ENCODE measurements at places on chromosomes 6 and 20.

- DNase-seq, result no peak
Measured at GRCh38 chr6:37816599-37817375, 2.7 kb upstream of the ZFAND3 start.

DNA sequence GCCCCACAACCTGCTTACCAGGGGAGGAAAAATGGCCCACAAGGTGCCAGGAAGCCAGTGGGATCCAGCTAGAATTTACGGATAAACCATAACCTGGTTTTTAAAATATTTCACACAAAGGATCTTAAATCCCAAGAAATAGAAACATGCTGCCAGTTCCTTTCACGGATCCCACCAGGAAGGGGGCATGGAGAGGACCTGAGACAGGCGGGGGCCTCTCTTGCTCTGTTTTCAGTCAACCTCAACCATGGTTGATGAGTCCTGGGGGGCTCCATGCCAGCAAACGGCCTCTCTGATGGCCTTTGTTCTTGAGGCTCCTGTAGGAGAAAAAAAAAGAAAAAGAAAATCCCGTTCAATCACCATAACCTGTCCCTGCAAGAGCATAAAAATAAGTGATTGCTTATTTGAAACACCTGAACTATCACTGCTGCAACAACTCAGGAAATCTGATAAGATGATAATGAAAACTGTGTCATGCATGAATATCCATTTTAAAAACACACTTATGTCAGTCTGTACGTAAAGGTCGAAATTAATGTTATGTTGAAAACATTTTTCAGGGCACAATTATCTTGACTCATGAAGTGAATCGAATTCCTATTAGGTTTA, 125.8 kb upstream of the CST7 start:
- no peak for DNase-seq

DNA sequence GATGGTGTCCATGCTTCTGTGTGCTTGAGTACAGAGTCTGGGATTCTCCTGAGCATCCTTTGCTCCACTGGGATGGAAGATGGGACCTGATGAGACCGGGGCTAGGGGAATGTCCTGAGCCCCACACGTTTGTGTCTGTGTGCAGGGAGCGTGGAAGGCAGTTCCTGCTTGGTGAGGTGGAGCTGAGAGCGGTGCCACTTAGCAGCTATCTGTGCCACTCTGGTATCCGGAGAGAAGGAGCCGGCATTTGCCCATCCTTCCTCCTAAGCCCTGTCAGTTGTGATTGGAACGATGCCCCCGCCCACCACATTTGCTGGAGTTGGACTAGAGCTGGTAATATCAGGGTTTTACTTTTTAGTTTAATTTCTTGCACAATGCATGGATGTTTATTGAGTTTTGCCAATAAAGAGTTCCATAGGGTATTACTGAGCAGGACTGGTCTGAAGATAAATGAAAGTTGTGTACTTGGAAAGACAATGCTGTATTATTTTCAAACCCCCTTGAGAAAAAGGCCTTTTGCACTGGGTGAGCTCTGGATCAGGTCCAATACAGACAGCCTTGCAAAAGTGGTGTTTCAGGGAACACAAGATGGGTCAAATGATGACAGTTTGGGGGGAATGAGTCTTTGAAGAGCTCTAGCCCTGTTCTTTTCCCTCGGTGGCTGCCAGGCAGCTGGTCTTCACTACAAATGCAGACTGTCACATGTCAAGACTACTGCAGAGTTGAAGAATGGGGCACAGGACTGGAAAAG, 130.8 kb downstream of the SYCP2 start:
- DNase-seq, result no peak

DNA sequence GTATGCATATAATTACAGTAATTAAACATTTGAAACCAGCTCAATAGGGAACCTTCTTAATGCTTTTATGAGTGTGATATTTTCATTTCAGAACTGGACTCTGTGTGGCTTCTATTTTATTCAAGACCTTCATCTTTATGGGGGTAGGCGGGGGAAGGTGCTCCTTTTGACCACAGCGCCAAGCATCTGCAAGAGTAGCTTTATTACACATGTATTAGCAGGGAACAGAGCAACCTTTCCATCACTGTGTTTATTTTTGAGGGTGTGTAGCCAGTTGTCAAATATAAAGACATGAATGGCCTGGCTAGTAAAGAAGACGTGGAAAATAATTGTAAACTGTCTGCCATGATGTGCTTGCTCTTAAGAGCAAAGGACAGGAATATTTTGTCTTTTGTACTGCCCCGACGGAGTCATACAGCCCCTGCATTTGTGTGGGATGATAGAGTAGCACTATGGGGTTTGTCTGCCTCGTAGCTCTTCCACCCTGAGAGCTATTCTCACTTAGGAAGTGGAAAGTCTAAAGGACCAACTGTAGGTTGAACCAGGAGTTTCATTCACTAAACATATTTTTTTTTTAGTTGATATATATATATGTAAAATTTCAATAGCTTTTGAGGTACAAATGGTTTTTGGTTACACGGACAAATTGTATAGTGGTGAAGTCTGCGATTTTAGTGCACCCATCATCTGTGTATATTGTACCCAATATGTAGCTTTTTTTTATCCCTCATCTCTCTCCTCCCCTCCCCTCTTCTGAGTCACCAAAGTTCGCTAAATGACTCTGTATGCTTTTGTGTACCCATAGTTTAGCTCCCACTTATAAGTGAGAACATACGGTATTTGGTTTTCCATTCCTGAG, 91.2 kb downstream of the CARMIL1 start:
- no peak for DNase-seq

DNA sequence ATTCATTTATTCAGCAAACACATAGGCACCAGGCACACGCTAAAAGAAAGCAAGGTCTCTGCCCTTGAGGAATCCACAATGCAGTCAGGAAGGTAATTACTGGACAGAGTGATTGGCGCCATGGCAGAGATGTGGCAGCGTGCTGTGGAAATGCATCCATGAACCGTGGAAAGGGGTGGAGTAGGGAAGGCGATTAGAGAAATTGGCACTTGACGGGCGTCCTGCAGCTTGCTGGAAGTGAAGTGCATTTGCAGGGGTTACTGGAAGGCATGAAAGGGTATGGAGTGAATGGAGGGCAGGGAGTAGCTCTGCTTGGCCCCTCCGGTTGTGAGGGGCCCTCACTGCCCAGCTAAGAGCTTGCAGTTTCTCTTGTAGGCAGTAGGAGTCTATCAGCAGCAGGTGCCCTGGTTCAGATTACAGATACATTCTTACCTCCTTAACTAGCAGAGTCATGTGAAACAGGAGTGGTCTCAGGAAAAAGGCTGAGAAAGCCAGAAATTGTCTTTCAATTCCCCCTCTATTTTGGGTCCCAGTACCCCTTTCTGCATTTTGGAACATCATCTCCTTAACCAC, 122.5 kb upstream of the TIAM2 start:
- DNase-seq, result no peak

DNA sequence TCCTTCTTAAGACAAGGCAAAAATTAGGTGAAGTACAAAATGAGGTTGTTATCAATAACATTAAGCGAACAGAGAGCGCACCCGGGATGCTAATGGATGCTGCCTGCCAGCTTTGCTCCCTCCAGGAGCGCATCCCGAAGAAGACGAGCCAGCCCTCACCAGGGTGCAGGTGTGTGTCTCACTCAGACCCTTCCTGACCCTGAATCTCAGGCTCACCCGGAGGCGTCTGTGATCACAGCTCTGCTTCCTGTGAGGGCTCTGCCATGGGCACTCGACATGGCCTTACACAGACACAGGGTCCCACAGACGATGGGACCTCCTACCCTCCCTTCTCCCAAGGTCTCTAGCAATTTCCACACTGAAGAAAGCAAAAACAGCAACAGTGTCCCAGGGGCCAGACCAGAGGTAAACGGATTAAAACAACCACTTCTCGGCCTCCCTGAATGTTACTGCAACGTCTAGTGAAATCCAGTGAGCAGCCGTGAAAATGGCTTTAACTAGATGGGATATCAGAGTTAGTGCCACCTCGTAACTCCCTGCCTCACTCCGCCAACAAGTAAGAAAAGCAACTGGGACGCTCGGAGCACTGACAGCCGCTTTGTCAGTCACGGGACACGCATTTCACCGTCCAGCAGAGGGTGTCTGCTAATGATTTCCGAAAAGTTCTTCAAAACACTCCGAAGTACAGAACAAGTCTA, 11.7 kb downstream of the ZBTB46 start:
- no peak for DNase-seq

DNA sequence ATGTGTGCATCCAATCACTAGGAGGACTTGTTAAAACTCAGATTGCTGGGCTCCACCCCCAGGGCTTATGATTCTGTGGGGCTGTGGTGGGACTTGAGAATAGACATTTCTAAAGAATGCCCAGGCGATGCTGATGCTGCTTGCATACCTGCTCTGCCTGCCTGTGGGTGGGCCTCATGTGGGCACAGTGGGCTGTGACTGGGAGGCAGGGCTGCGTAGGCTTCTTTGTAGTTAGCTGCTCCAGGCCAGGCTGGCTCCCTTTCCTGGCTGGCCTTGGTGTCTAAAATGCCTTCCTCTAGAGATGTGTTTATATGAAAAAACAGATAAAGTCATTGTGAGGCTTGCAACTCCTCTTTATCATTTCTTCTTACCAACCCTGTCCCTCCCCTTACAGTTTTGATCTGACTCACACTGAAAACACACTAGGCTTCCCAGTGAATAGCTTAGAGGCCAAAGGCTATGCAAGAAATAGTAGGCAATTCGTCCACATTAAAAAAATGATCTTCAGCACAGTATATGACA, 495.5 kb upstream of the MAP3K7 start:
- peak; percentile 41 for DNase-seq

- DNase-seq, result peak; percentile 56
Measured at GRCh38 chr20:1830240-1830639, 65.0 kb upstream of the SIRPA start.

GRCh38 chr20:41366546-41367392, at the start of gene EMILIN3:
TSS of gene EMILIN3 (minus strand) at chr20:41366818. CDS start at chr20:41366634, 184 bp downstream.
- no peak for DNase-seq

DNA sequence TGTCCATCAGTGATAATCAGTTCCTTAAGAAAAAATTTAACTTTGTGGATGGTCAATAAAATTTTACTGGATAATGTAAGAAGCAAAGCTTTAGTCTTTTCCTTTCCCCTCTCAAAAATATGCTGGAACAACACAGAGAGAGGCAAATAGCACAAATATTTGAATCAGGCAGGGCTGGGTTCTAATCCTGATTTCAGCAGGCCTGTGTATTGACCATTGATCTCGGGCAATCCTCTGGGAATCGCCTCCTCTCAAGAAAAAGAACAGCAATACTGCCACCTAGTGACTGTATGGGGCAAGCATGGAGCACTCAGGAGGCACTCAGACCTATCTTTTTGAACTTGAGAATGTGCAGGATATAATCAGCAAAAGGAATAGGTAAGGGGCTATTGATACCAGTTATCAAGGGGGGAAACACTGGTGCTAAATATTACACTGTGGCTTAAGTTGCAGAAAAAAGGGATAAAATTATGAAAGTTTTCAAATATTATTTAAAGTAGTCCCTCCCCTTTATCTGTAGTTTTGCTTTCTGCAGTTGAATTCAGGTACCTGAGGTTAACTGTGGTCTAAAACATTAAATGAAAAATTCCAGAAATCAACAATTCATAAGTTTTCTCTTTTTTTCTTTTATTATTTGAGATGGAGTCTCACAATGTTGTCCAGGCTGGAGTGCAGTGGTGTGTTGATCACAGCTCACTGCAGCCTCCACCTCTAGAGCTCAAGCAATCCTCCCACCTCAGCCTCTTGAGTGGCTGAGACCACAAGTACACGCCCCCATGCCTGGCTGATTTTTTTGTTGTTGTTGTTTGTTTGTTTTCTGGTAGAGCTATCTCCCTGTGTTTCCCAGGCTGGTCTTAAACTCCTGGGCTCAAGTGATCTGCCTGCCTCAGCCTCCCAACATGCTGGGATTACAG, 91.8 kb upstream of the NHSL1 start:
- DNase-seq, result no peak

DNA sequence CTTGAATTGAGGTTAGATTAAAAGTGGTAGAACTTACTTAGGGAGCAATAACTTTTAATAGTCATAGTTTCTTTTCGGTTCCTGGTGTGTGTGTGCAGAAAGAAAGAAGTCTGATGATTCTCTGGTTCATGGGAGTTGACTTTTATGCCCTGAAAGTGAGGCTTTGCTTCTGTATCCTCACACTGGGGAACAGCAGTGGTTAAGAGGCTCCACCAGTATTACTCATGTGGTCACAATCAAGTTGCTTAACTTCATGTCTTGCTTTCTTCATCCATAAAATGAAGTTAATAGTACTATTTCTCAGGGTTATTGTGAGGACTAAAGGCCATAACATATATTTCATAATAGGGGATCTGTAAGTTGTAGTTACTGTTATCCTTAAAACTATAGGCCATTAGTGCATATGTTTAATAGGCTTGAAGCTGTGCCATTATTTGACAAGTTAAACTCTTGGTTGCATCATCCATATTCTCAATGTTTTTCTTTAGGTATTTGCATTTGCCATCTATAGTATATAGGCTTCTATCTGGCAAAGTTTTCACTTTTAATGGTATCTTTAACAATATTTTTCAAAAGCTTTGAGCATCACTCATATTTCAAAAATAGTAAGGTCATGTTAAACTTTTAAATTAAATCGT, 262.4 kb downstream of the PLCB1 start:
- DNase-seq, result no peak

- DNase-seq, result no peak
Measured at GRCh38 chr6:149365197-149365596, 34.9 kb upstream of the SUMO4 start.

- DNase-seq, result no peak
Measured at GRCh38 chr6:4281341-4282293, 146.2 kb upstream of the ECI2 start.

Data from smooth muscle cell of the brain vasculature (primary cell).